ENCODE measurements at places on chromosomes 13 and 19. TPM values are rescaled to one million over a fixed set of nuclear protein-coding genes. Genes with fewer than 3 reads are reported as not detected.

GRCh38 chr19:47756627-47756929 is 11.2 kb downstream of the NOP53 start:
- H3K27ac ChIP-seq: no peak overlapping the region
- H3K4me3 ChIP-seq: no peak overlapping the region
- H3K27me3 ChIP-seq: no peaks in the 10 kb centered on the region
- H3K4me1 ChIP-seq: no peaks in the 10 kb centered on the region

GRCh38 chr19:48644839-48645619 is 958 bp downstream of the CA11 start:
- H3K4me3 ChIP-seq: peak overlapping the region; percentile 85
- H3K27me3 ChIP-seq: peaks cover 3% of the 10 kb centered on the region
- peaks cover 11% of the 10 kb centered on the region for H3K4me1 ChIP-seq

GRCh38 chr13:110680852-110681251 is 25.1 kb downstream of the CARS2 start:
- no peaks in the 10 kb centered on the region for H3K27me3 ChIP-seq
- no peak overlapping the region for H3K4me3 ChIP-seq
- H3K27ac ChIP-seq: no peak overlapping the region

DNA sequence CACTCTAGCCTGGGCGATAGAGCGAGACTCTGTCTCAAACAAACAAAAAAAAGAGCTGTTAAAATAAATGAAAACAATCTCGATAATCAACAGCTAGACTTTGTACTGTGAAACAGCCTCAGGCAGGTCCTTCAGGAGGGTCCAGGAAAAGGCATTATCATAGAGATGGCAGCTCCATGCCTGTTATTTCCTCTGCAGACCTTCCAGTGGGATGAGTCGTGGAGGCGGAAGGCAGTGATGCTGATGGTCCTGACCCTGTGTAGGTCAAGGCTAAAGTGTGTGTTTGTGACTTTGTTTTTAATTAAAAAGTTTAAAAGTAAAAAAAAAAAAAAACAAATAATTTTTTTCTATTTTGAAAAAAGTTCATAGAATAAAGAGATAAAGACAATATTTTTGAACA is 117.4 kb downstream of the TNFRSF19 start:
- no peaks in the 10 kb centered on the region for H3K27me3 ChIP-seq
- H3K4me3 ChIP-seq: no peak overlapping the region
- H3K4me1 ChIP-seq: no peaks in the 10 kb centered on the region
- no peak for DNase-seq
- H3K36me3 ChIP-seq: peaks cover 31% of the 10 kb centered on the region

DNA sequence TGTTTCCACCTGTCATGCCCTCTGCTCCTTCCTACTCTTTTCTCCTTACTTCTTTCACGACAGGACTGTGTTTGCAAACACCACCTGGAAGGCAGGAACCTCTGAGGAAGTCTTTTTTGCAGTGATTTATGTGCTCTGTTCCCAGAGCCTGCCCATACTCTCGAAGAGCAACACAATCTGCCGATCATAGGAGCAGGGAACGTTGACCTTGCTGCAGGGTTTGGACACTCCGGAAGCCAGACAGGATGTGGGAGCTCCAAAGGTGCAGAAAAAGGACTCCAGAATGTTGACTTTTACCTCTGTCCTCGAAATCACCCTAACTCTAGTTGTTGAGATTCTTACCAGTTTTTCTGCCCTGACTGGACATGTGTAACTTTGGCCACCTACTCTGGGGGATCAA is 8.6 kb upstream of the ZNF181 start:
- peaks cover 54% of the 10 kb centered on the region for H3K27me3 ChIP-seq
- no peak for DNase-seq
- H3K4me3 ChIP-seq: no peak overlapping the region
- H3K36me3 ChIP-seq: no peaks in the 10 kb centered on the region
- H3K4me1 ChIP-seq: no peaks in the 10 kb centered on the region
- no peak overlapping the region for H3K27ac ChIP-seq

DNA sequence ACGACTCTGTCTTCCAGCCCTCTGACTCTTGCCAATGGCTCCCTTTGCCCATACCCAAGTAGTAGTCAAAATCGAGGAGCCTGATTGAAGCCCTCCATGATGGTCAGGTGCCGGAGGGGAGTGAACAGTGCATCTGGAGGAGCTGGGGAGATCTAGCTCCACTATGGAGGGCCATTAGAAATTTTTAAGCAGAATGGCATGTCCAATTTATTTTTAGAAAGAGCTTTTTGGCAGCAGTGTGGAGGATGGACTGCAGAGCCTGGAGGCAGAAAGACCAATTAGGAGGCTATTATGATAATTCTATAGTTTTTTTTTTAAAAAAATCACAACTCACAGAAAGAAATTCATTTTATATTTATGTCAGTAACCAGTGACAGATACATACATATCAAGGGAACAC is 92.7 kb upstream of the SLC7A1 start:
- no peaks in the 10 kb centered on the region for H3K27me3 ChIP-seq

DNA sequence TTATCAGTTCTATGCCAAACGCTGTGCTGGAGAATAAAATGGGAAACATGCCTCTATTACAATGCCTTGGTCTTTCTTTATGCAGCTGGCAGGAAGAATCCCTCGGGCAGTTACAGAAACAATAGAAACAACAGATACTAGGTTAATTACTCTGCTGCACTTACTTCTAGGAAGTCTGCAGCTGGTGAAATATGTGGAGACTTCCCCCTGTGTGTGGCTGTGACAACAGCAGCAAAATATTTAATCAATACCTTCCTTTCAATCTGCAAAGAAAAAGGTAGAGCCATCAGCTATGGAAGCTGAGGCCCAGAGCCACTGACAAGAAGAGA is 9.9 kb downstream of the STOML3 start:
- H3K27ac ChIP-seq: peak overlapping the region; percentile 2
- peaks cover 23% of the 10 kb centered on the region for H3K36me3 ChIP-seq
- DNase-seq: no peak
- H3K4me3 ChIP-seq: no peak overlapping the region

CA11 gene
- total RNA-seq: 41.4 TPM

CPAMD8 gene
- total RNA-seq: 10.8 TPM

ZNF813 gene
- 15.2 TPM for total RNA-seq

ZNF541 gene
- 0.09 TPM for total RNA-seq

SERPINE3 gene
- 0.64 TPM for total RNA-seq

PRSS57 gene
- total RNA-seq: not detected

NTN5 gene
- total RNA-seq: 0.28 TPM

RASIP1 gene
- 5.2 TPM for total RNA-seq

All from WTC11 (cell line).